ENCODE measurements at places on chromosomes 3 and 15.

- DNase-seq, result no peak
Observed at GRCh38 chr3:130386604-130387263, 41.3 kb downstream of the COL6A5 start.

GRCh38 chr3:23979569-23979968 lies 34.5 kb downstream of the NR1D2 start:
- no peak for DNase-seq

DNA sequence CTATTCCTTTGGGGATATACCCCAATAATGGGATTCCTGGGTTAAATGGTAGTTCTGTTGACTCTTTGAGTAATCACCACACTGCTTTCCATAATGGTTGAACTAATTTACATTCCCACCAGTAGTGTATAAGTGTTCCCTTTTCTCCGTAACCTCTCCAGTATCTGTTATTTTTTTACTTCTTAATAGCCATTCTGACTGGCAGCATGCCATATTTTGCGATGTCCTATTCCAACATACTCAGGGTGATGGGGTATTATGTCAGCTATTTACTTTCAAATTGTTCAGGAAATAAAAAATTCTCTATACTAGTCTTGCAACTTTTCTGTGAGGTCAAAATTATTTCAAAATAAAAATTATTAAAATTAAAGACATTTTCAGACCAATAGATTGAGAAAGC lies 9.1 kb upstream of the PARP14 start:
- no peak for DNase-seq

DNA sequence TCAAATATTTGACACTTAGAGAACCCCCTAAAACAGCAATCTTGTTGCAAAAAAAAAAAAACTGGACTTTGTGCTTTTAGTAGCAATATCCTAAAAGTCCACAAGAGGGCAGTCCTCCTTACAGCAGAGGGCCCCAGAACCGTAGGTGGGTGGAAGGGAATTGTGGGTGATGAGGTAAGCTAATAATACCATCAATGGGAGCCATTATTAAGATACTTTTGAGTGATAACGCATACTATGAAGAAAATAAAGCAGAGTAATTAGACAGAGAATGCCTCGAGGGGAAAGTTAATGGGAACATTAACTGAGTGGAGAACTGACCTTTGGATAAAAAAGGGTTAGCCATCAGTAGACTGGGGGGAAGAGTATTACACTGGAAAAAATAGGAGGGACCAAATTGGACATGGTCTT lies 229.9 kb downstream of the THRB start:
- DNase-seq, result no peak

GRCh38 chr15:68371160-68371559 lies 60.8 kb downstream of the ITGA11 start:
- no peak for DNase-seq

- DNase-seq, result no peak
Observed at GRCh38 chr3:189360291-189360690, 188.5 kb downstream of the TPRG1 start.

DNA sequence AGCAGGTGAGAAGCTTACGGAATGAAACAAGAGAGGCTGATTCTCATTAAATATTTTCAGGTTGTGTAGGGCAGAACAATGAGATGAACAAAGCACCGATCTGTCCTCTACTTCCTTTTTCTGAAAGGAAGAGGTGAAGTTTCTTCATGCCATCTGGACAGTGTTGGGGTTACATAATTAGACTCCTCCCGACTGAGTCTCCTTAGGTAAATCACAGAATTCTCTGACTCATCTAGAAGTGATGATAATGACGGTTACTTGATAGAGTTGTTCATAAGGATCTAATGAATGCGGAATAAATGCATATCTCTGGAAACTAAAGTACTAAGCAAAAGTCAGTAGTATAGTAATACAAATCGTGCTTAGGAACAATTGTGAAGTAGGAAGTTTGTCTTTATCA lies 21.2 kb downstream of the CRTC3 start:
- DNase-seq, result no peak

DNA sequence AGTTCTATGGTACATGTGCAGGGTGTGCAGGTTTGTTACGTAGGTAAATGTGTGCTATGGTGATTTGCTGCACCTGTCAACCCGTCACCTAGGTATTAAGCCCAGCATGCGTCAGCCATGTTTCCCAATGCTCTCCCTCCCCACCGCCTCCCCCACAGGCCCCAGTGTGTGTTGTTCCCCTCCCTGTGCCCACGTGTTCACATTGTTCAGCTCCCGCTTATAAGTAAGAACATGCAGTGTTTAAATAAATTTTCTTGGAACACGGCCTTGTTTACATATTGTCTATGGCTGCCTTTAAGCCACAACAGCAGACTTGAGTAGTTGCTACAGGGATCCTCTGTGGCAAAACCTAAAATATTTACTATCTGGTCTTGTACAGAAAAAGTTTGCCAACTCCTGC lies 41.3 kb upstream of the CORO2B start:
- no peak for DNase-seq

DNA sequence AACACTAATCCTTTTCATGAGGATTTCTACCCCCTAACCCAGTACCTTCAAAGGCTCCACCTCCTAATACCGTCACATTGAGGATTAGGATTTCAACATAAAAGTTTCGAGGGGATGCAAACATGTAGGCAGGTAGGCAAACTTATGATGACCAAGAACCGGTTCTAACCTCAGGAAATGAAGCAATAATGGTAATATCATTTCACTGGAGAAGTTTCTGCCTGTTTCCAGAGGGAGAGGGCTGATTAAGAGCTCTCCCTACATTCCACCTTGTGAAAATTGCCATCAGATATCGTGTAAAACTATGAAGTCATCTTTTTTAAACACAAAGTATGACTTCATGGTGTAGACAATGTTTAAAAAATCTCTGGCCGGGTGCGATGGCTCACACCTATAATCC lies 31.6 kb downstream of the NKIRAS1 start:
- no peak for DNase-seq

GRCh38 chr15:63025460-63025859 lies 17.1 kb upstream of the TPM1 start:
- DNase-seq, result no peak

GRCh38 chr3:53224026-53224425 lies 31.8 kb downstream of the TKT start:
- no peak for DNase-seq

GRCh38 chr3:2526926-2527325 lies 428.3 kb downstream of the CNTN4 start:
- no peak for DNase-seq

DNA sequence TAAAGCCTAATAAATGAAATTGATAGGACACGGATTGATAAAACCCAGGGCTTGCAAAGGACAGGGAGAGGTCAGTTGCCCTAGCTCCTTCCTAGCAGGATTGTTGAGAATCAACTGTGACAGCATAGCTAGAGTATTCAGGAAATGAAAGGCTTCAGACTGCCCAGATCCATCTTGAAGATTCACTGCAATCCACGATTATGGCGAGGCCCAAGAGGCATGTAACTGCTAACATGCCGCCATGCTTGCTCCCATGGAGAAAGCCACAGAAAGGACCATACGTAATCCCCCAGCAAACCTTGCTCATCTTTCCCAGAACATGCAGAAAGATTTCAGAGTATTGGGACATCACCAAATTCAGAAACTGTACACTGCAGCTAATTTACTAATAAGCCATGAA lies 41.3 kb downstream of the MYH15 start:
- no peak for DNase-seq

GRCh38 chr3:16604887-16605602 lies at the start of gene DAZL:
TSS of gene DAZL (minus strand) at chr3:16605423. CDS start at chr3:16605205, 218 bp downstream.
- no peak for DNase-seq

Measured in SHP77 (cell line).